Psoas muscle (tissue), 8 donors: ENCODE measurements at places on chromosomes 3 and 15. TPM values are rescaled to one million over a fixed set of nuclear protein-coding genes. Genes with fewer than 3 reads are reported as not detected.

Gene SKOR1
- polyA plus RNA-seq = 0.06 TPM

Gene HYAL1
- 15.1 TPM for polyA plus RNA-seq

Gene HRG
- polyA plus RNA-seq = not detected

Gene HCLS1
- 6.9 TPM for polyA plus RNA-seq

Gene ZSCAN2
- 9.6 TPM for polyA plus RNA-seq

Gene SCAANT1
- polyA plus RNA-seq = not detected

Gene TICRR
- not detected for polyA plus RNA-seq

Gene PPP2R3A
- 5.4 TPM for polyA plus RNA-seq

Gene SLC24A5
- not detected for polyA plus RNA-seq

Gene IDH3A
- 154 TPM for polyA plus RNA-seq

Gene TLE3
- polyA plus RNA-seq = 4.8 TPM

Gene SLITRK3
- polyA plus RNA-seq = 0.08 TPM

Gene C3orf20
- not detected for polyA plus RNA-seq

Gene CCR9
- 0.03 TPM for polyA plus RNA-seq

Gene STX19
- polyA plus RNA-seq = not detected

Gene HTR3E
- polyA plus RNA-seq = not detected

Gene GNAT1
- polyA plus RNA-seq = not detected

Gene MST1R
- polyA plus RNA-seq = 0.38 TPM

Gene CHRNB4
- not detected for polyA plus RNA-seq

Gene ACKR4
- polyA plus RNA-seq = 0.11 TPM

Gene MASP1
- 2.0 TPM for polyA plus RNA-seq

Gene BLM
- 0.74 TPM for polyA plus RNA-seq

Gene ACAN
- 0.09 TPM for polyA plus RNA-seq

Gene CAMKV
- not detected for polyA plus RNA-seq

Gene PLXND1
- 15.5 TPM for polyA plus RNA-seq

Gene VWA5B2
- 0.03 TPM for polyA plus RNA-seq

Gene PRICKLE2
- 0.92 TPM for polyA plus RNA-seq

Gene THRB
- 16.2 TPM for polyA plus RNA-seq

Gene C2CD4B
- polyA plus RNA-seq = 0.17 TPM

Gene SLC28A2
- not detected for polyA plus RNA-seq

Gene LIPH
- polyA plus RNA-seq = 0.03 TPM
